NCI-H748 treated with DMSO at 0.1 percent for 48 hours (cell line): ENCODE measurements at places on chromosomes 7 and 10.

GRCh38 chr10:132847416-132847777, 61.5 kb upstream of the NKX6-2 start:
- no peak for DNase-seq

- DNase-seq: no peak
Measured at GRCh38 chr7:26514633-26515032, 223.0 kb downstream of the SNX10 start.

DNA sequence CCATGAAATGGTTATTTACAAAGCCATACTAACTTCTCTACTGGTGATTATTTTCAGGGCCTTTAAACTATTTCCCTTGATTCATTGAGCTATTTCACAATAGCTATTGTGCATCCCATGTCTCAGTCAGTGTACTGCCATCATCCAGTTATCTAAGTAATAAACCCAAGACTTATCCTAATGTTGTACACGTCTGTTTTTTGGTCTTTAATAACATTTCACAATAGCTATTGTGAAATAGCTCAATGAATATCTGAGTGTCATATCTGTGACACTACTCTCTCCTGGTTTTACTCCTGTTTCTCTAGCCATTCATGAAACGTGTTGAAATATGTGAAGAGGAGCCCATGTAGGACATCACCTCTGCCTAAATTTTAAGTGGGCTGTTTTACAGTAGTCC, 36.5 kb upstream of the TMEM140 start:
- DNase-seq: no peak

DNA sequence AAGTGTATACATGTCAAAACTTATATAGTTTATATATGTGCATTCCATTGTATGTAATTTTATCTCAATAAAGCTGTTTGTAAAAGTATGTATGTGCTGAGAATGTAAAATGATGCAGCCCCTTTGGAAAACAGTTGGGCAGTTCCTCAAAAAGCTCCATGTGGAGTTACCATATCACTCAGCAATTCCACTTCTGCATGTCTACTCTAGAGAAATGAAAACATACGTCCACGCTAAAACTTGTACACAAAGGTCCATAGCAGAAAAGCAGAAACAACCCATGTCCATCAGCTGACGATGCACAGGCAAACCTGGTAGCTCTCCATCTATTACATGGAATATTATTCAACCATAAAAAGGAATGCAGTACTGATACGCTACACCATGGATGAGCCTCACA, 8.3 kb upstream of the RGS10 start:
- DNase-seq: no peak

- DNase-seq: no peak
Measured at GRCh38 chr10:108360187-108360586, 1195.7 kb upstream of the SORCS1 start.
